ENCODE measurements at places on chromosomes 4 and X.

- DNase-seq, result no peak
Observed at GRCh38 chr4:170729236-170729635, 639.5 kb upstream of the AADAT start.

- no peak for DNase-seq
Observed at GRCh38 chr4:86496094-86497080, 97.7 kb upstream of the PTPN13 start.

DNA sequence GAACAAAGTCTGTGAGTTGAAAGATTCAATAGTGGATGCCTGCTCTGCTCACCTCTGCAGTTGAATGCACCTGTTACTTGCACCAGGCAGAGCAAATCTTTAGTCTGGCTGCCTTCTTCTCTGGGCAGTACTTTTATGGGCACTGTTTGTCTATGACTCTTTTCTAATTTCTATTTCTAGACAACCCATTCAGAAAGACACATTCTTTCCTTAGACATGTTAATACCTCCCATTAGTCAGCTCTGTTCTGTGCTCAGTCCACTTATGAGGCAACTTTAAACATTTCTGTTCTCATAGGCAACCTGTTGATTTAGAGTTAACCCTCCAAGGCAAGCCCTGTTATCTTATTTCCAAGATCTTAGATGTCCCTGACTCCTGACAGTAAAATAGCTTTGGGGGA is 108.9 kb downstream of the SYNPO2 start:
- no peak for DNase-seq

- DNase-seq, result no peak
Observed at GRCh38 chr4:28462766-28463700, 1602.4 kb downstream of the STIM2 start.

Measured in liver (tissue), 10 donors.